ENCODE measurements at places on chromosomes 1 and 21.
A peak's percentile ranks its signal among the peaks of the same experiment; 100 is the strongest.

DNA sequence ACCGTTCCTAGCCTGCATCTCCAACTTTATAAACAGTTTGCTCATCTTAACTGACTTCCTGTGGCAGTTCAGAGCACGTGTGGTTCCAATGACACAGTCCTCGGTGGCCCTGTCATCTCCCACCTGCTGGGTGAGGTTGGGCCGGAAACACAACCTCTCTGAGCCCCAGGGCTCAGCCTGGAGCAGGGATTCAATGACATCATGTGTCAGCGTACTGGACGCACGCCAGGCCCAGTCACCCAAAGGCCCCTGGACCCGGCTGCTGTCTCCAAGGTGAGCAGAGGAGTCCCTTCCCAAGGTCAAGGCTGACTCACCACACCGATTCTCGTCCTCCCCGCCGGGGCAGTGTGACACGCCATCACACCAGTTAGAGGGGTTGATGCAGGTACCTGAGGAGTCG, 19.9 kb downstream of the TMPRSS2 start:
- no peak for DNase-seq

DNA sequence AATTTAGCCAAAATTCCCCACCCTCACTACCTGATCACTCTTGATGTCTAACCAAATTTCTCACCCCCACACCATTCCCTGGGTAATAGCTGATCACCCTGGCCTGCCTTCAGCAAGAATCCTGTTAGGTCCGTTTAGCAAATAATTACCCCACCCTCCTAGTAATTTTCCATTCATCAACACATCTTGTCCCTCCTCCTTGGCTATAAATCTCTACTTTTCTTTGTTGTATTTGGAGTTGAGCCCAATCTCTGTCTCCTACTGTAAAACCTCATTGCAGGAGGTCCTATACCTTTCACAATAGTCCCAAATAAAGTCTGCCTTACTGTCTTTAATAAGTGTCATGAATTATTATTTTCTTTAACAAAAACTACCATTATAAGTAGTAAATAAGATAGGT, 6.9 kb upstream of the PRKAA2 start:
- DNase-seq = no peak

DNA sequence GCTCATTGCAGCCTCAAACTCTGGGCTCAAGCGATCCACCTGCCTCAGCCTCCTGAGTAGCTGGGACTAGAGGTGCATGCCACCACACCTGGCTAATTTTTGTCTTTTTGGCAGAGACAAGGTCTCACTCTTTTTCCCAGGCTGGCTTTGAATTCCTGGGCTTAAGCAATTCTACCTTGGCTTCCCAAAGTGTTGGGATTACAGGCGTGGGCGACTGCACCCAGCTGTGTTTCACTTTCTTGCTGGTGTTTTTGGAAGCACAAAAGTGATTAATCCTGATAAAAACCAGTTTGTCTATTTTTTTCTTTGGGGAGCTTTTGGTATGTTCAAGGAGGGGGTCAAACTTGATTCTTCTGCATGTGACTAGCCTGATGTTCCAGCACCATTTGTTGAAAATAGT, 19.3 kb downstream of the RNF11 start:
- no peak for DNase-seq

- DNase-seq = no peak
Observed at GRCh38 chr1:197129698-197130097, 16.8 kb downstream of the ASPM start.

GRCh38 chr1:13587256-13588030, 3.8 kb downstream of the PDPN start:
- DNase-seq = no peak

DNA sequence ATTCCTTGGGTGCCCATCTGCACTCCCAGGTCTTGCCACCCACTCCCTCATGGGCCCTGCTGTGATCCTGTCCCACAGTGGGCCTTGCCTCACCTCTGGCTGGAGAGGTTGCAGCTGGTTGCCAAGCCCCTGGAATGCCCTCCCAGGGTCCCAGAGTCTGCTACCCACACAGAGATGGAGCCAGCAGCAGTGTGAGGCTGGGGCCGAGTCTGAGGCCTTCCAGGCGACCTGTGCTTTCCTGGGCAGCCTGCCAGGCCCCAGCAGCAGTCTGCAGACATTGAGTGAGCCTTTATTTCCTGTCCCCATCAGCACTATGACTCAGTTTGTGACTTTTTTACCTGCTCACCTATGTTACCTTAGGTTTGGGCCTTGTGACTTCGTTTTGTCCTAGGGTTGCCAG, 25.0 kb upstream of the TSPAN2 start:
- DNase-seq = no peak

DNA sequence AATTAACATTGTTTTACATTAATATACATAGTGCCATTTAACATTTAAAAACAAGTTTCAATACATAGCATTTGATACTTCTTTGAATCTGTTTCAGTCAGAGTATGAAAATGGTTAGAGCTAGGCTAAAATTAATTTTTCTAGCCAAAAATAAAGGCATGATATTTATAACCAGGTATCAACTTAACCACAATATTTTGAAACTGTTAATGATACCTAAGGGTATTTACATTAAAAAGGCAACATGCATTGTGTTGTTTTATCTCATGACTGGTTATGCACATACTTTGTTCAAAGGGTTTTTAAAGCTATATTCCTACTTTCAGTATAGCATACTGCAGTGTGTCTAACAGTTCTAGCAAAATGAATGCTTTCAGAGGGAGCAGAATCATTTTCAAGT, 130.0 kb downstream of the HS2ST1 start:
- no peak for DNase-seq

DNA sequence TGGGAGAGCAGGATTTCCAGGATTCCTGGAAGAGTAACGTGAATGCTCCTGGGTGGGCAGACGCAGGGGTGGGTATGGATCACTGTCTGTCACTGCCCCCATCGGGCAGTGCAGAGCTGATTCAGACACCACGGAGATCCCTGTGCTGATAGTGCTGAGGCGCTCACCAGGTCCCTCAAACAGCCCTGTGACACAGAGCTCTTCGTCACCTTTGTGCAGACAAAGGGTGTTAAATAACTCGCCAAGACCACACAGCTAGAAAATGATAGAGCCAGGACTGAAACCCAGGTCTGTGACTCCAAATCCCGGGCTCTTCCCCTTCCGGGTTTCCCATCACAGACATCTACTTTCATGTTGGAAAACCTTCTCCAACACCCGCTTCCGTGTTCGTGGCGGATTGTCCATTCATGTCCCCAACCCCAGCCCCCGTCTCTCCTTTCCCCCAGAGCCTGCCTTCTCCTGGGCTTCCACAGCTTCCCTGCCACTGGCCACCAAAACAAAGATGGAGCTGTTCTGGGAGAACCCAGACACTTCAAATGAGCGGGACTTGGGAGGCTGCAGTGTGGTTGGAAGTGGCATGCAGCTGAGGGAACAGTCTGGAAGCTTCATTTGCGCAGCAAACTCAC, 2.6 kb downstream of the EFHD2 start:
- no peak for DNase-seq

GRCh38 chr1:116020668-116021272, 44.5 kb downstream of the SLC22A15 start:
- peak; percentile 48 for DNase-seq

DNA sequence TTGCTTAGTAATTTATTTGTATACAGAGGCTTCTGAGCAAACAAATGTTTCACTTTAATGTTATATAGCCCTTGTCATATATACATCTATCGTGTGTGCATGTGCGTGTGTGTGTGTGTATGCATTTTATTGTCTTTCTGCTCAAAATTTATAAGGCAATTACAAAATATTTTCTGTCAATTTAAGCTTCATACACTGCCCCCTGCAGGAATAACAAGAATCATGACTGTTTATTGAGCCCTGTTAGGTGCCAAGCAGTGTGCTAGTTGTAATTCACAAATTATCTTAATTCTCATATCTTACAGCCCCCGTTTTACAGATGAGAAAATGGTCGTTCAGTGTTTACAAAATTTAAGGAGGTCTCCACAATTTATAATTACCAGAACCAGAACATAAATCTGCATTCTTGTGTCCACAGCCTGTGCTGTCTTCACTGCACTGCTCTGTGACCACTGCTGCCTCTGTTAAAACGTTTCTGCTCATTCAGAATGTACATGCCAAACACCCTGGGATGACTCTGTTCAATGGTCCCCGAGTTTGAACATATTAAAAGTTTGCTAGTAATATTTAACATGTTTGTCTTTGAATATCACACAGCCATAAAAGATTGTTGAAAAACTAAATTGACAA, 181.3 kb downstream of the ATP6V1G3 start:
- no peak for DNase-seq

DNA sequence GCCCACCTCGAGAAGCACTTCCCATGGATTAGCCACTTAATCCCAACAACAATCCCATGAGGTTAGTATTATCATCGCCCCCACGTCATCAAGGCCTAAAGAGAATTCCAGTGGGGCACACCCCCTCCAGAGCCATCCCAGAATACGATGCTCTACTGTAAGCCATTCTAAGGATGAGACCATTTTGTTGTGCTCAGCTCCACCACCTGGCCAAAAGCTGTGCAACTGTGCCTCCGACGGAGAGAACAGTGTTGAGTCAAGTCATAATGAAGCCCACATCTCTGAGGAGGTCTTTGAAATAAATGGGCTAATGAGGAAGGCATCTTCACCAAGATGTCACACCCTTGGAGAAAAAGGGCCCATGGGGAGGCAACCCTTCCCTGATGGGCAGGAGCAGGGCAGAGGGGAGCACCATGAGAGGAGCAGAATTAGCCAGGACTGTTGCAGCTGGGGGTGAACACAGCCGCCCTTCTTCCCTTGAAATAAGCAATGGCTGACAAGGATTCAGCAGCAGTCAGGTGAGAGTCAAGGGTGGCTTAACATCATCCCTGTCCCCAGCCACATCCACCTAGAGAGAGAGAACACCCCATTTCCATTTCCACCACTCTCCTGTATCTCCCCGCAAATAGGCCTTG, 14.6 kb downstream of the SYF2 start:
- no peak for DNase-seq

GRCh38 chr1:15031251-15031933, 122.2 kb upstream of the TMEM51 start:
- DNase-seq = peak; percentile 33

DNA sequence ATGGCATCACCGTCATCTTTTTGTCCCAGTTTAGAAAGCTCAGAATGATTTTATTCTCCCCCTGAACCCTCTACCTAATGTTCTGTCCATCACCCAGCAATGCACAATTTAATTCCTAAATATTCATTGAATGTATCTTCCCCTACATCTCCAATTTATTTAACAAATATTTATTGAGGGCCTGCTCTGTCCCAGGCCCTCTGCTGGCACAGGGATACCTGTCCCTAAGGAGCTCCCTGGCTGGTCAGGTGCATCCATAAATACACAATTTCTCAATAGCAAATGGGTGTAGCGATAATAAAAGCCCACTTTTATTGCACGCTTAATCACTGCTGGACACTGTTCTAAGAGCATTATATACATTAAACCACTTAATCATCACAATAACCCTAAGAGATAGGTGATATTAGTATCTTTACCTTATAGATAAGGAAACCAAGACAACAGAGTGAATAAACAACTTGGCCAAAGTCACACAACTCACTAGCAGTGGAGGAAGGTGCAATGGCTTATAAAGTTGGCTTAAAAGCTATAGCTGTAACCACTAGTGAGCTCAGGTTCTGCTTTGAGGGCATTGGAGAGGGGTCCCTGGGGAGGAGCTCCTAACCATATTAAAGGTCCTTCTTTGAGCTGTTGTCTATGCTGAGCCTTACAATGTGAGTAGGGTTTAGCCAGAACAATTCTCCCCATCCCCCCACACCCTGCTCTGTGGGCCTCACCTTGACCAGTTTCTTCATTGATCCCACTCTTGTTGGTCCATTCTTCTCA, 126.3 kb upstream of the JUN start:
- DNase-seq = no peak

DNA sequence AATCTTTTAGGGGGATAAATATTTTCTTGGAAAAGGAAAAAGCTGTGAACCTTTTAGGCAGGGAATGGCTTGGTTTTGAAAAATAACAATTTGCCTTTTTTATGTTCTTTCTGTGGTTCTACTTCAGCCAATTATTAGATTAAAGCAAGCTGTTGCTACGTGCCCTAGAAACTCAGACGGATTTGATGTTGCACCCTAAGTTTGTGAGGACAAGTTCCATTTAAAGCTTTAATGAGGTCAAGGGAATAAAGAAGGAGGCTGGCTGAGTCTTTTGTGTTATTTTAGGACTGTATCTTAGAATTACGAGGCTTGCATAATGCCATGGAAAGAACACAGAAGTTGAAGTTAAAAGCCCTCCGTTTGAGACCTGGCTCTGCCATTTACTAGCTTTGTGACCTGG, 216.9 kb downstream of the NUF2 start:
- DNase-seq = no peak

DNA sequence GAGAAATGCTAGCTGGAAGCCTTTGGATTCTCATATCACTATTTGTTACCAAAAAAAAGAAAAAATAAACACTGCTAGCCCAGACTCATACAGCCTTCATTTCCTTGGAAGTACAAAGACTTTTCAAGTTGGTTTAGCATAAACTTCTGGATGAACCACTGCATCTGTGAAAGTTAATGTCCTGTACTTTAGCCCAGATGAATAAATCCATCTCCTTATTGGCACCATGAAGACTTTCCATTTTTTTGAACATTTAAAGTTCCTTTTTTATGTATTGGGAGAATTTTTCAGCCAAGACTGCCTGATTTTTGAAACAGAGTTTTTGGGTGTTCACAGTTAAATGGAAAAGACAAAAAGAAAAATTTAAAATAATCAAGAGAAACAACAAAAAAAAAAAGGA, 184.0 kb upstream of the C1orf87 start:
- no peak for DNase-seq

DNA sequence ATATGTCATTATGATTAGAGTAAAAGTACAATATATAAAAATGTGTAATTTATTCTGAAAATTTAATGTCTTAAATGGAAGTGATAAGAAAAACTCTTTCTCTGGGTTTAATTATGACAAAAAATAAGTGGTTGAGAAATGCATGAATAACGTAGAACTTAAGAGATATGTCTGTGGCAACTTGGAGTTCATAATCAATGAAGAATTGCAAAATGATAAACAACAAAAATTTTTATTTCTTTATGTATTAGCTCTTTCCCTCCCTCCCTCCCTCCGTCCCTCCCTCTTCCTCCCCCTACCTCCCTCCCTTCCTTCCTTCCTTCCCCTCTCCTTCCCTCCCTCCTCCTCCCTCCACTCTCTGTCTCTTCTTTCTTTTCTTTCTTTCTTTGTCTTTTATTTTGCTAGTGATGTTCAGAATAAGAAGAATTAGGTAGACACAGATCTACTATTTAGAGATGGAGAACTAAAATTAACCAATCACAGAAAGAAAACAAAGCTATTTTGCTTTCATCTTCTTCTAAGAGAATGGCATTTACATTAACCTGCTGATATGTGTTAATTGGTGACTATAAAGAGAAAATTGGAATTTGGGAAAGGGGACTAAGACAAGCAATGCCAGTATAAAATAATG, 96.3 kb upstream of the PDC start:
- DNase-seq = no peak
